Liver (tissue), 10 donors: ENCODE measurements at places on chromosomes 16 and 17. TPM values are rescaled to one million over a fixed set of nuclear protein-coding genes. Genes with fewer than 3 reads are reported as not detected.
A peak's percentile ranks its signal among the peaks of the same experiment; 100 is the strongest.

- no peak overlapping the region for H3K4me3 ChIP-seq
- H3K27me3 ChIP-seq: no peaks in the 10 kb centered on the region
- no peaks in the 10 kb centered on the region for H3K4me1 ChIP-seq
- peaks cover 3% of the 10 kb centered on the region for H3K36me3 ChIP-seq
Observed at GRCh38 chr16:85068746-85069145, 41.2 kb downstream of the KIAA0513 start.

GRCh38 chr16:59973966-59974365 is 1239.8 kb upstream of the GOT2 start:
- DNase-seq: no peak
- H3K27me3 ChIP-seq: no peaks in the 10 kb centered on the region
- H3K36me3 ChIP-seq: no peaks in the 10 kb centered on the region

DNA sequence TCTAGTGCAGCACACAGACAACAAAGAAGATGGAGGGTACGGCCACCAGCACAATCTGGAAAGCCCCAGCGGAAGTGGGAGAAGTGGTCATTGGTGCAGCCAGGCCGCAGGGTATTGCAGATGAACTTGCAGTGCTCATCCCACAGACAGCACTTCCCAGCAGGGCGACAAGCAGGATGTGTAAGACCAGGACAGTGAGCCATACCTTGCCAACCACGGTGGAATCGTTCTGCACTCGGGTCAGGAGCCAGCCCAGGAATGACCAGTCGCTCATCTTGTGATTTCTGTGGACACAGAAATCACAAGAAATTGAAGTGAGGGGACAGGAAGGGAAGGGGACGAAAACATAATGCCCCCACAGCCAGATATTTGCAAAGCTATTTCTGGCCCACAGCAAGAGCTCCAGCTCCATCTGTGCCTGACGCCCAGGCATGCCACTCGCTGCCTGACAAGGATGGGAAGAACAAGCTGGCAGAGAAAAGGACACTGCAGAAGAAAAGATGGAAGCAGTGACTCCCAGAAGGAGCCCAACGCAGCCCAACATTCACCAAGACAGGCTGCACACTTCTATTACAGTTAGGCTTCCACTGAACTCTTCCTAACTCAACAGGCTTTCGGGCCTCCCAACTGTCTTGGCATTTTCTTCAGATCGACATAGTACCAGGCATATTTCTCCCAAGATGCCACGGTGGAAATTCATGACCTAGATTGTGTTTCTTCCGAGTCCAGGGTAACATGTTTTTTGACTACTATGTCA is 17.5 kb upstream of the MYO18A start:
- H3K27me3 ChIP-seq: no peaks in the 10 kb centered on the region
- no peaks in the 10 kb centered on the region for H3K4me1 ChIP-seq
- no peak overlapping the region for H3K4me3 ChIP-seq
- no peaks in the 10 kb centered on the region for H3K36me3 ChIP-seq
- DNase-seq: no peak

DNA sequence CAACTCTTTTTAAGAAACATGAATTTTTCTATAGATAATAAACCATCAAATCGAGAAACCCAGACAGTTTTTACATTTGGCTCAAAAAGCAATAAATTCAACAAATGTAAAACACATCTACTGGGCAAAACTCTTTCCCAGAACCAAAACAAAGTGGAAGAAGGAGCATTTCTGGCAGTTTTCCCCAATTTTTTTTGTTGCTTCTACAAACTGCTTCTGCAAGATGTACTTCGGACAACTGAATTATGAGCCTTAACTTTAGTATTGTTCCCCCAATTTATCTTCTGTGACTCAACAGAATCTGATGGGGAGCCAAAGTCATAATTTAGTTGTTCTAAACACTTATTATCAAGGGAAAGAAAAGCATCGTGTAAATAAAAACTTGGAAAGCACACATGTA is 1047.2 kb downstream of the CDH11 start:
- no peaks in the 10 kb centered on the region for H3K4me1 ChIP-seq
- no peak for DNase-seq
- no peak overlapping the region for H3K27ac ChIP-seq
- no peaks in the 10 kb centered on the region for H3K36me3 ChIP-seq
- H3K27me3 ChIP-seq: no peaks in the 10 kb centered on the region

DNA sequence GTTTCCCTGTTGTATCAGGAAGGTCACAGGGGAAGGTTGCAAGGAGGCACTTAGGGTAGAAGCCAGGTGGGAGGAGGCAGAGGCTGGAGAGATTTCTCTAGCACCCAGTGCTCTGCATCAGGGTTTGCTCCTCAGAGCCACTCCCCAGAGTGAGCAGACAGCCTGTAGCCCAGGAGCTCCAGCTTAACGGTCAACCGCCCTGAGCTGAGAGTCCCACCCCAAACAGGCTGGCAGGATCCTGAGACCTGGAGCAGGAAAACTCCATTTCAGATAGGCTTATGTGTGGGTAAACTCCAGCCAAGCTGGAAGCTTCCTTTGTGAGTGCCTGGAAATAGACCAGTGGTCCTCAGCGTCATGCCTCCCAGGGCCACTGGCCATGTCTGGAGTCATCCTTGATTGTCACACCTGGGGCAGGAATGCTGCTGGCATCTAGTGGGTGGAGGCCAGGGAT is 37.9 kb downstream of the MPRIP start:
- peak overlapping the region; percentile 97 for H3K27ac ChIP-seq
- no peak for DNase-seq

GRCh38 chr17:29840884-29841283 is 89.1 kb downstream of the SSH2 start:
- H3K27ac ChIP-seq: no peak overlapping the region
- no peak overlapping the region for H3K4me3 ChIP-seq
- H3K4me1 ChIP-seq: no peaks in the 10 kb centered on the region
- no peak for DNase-seq

DNA sequence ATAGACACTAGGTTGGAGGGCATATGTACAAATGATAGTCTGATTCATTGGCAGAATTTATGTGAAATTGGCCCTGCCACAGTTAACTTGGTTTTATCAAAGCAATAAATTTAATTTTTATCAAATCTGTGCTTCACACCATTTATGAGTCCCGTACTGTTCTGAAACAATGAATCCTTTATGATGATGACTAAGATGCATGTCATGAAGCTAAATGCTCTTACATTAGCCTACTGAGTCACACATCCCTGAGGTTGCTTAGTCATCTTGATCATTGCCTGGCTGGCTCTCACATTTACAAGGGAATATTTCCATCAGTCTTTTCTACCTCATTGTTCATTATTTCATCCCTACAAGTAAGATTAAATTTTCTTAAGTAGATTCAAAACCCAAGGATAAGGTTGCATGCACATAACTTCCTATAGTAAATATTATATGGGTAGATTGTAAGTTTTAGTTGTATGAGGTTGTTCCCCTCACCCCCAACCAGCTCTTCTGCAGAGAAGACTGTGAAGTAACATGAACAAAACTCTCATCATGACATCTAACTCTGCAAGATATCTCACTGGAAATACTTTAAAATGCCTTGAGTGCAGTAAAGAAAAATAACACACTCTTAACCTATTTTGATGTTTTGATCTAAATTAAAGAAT is 170.7 kb downstream of the CYB561 start:
- no peaks in the 10 kb centered on the region for H3K4me1 ChIP-seq
- no peak overlapping the region for H3K4me3 ChIP-seq
- no peaks in the 10 kb centered on the region for H3K27me3 ChIP-seq
- H3K36me3 ChIP-seq: no peaks in the 10 kb centered on the region
- no peak overlapping the region for H3K27ac ChIP-seq

- no peak for DNase-seq
- H3K4me3 ChIP-seq: no peak overlapping the region
- no peak overlapping the region for H3K27ac ChIP-seq
Observed at GRCh38 chr17:73423806-73424205, 112.0 kb upstream of the CDC42EP4 start.

- DNase-seq: no peak
- no peaks in the 10 kb centered on the region for H3K27me3 ChIP-seq
- H3K27ac ChIP-seq: no peak overlapping the region
- no peak overlapping the region for H3K4me3 ChIP-seq
Observed at GRCh38 chr16:48158296-48158695, 2.5 kb upstream of the ABCC12 start.

DNA sequence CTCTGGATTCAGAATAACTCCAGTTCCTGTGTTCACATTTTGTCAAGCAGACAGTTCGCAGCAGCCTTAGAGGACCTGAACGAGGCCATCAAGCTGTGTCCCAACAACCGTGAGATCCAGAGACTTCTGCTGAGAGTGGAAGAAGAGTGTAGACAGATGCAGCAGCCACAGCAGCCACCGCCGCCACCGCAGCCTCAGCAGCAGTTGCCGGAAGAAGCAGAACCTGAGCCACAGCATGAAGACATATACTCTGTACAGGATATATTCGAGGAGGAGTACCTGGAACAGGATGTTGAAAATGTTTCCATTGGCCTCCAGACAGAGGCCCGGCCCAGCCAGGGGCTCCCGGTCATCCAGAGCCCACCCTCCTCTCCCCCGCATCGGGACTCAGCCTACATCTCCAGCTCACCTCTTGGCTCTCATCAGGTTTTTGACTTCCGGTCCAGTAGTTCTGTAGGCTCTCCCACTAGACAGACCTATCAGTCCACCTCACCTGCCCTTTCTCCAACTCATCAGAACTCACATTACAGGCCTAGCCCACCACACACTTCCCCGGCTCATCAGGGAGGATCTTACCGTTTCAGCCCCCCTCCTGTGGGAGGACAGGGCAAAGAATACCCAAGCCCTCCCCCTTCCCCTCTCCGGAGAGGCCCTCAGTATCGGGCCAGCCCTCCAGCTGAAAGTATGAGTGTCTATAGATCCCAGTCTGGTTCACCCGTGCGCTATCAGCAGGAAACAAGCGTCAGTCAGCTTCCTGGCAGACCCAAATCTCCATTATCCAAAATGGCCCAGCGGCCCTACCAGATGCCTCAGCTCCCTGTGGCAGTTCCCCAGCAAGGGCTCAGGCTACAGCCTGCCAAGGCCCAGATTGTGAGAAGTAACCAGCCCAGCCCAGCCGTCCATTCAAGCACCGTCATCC is 25.9 kb downstream of the CYB561 start:
- H3K36me3 ChIP-seq: no peaks in the 10 kb centered on the region
- no peaks in the 10 kb centered on the region for H3K4me1 ChIP-seq
- no peak for DNase-seq
- H3K4me3 ChIP-seq: no peak overlapping the region
- no peak overlapping the region for H3K27ac ChIP-seq

- H3K36me3 ChIP-seq: no peaks in the 10 kb centered on the region
- H3K27ac ChIP-seq: no peak overlapping the region
- DNase-seq: no peak
- H3K4me3 ChIP-seq: no peak overlapping the region
Observed at GRCh38 chr17:51401279-51401678, 140.9 kb downstream of the UTP18 start.

- no peak for DNase-seq
- no peaks in the 10 kb centered on the region for H3K27me3 ChIP-seq
- H3K4me1 ChIP-seq: peaks cover 15% of the 10 kb centered on the region
- no peak overlapping the region for H3K4me3 ChIP-seq
- no peak overlapping the region for H3K27ac ChIP-seq
Observed at GRCh38 chr16:51161440-51162195, 10.5 kb upstream of the SALL1 start.

GRCh38 chr17:3886776-3887175 is 6.1 kb downstream of the CAMKK1 start:
- H3K4me1 ChIP-seq: no peaks in the 10 kb centered on the region
- peak overlapping the region; percentile 55 for H3K27ac ChIP-seq
- H3K4me3 ChIP-seq: no peak overlapping the region
- H3K36me3 ChIP-seq: no peaks in the 10 kb centered on the region
- no peak for DNase-seq
- no peaks in the 10 kb centered on the region for H3K27me3 ChIP-seq

GRCh38 chr17:42072323-42073187 is 22.2 kb upstream of the C17orf113 start:
- H3K27me3 ChIP-seq: no peaks in the 10 kb centered on the region
- no peaks in the 10 kb centered on the region for H3K36me3 ChIP-seq
- H3K27ac ChIP-seq: no peak overlapping the region
- no peak for DNase-seq
- H3K4me3 ChIP-seq: no peak overlapping the region

Gene P2RX5
- 1.8 TPM for total RNA-seq

Gene DUS2
- total RNA-seq: 7.2 TPM
